ENCODE measurements at places on chromosomes 2 and 18.
A peak's percentile ranks its signal among the peaks of the same experiment; 100 is the strongest.

DNA sequence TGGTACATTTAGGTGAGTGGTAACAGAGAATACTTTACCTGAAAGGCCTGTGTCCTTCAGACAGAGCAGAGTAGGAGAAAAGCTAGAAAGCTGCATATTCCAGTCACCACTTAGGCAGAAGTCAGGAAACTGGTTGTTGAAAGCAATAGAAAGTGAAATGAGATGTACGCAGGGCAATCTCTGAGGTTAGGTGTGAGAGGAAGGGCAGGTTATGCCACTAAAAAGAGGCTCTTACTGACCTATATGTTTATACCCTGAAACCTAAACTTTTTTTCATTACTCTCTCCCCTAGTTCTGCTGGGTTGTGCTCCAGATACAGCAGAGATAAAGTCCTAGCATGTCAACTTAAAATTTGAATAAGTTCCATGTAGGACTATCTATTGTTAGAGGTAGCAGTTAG is 93.5 kb downstream of the COX7A2L start:
- DNase-seq, result no peak

- no peak for DNase-seq
Observed at GRCh38 chr2:65403529-65403915, 28.9 kb downstream of the SPRED2 start.

DNA sequence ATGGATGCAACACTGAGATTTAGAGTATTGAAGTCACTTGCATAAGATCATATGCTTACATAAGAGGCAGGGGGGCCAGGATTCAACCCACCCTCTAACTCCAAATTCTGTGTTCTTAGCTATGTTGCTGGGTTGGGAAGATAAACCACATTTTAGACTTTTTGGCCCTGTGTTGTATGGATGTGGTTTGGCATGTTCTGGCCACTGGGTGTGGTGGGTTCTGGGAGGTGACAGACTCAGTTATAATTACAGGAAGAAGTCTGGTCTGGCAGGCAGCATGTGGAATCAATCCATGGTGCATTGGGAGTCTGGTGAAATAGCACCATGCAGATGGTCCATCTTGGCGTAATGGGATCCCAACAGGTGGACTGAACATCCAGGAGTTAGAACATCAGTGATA is 138.9 kb downstream of the LTBP1 start:
- DNase-seq, result no peak

- peak; percentile 85 for DNase-seq
Observed at GRCh38 chr2:39632876-39633275, 32.8 kb upstream of the TMEM178A start.

- DNase-seq, result peak; percentile 65
Observed at GRCh38 chr2:120323214-120323613, 22.7 kb upstream of the INHBB start.

DNA sequence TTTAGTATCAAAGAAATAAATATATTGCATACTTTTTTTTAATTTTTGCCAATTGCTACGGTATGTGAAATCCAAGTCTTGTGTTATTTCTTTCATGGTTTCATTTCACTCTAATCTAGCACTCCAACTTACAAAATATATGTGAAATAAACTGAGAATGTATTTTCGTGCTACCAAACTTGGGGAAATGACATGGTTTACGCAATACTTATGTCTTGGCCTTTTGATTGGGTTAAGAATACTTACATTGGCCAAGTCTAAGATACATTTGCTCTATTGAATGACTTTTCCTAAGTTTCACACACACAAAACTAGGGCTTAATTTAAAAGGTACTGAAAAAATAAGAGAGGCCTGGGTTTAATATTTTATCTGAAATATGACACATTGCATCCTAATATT is 80.5 kb downstream of the VRK2 start:
- no peak for DNase-seq

DNA sequence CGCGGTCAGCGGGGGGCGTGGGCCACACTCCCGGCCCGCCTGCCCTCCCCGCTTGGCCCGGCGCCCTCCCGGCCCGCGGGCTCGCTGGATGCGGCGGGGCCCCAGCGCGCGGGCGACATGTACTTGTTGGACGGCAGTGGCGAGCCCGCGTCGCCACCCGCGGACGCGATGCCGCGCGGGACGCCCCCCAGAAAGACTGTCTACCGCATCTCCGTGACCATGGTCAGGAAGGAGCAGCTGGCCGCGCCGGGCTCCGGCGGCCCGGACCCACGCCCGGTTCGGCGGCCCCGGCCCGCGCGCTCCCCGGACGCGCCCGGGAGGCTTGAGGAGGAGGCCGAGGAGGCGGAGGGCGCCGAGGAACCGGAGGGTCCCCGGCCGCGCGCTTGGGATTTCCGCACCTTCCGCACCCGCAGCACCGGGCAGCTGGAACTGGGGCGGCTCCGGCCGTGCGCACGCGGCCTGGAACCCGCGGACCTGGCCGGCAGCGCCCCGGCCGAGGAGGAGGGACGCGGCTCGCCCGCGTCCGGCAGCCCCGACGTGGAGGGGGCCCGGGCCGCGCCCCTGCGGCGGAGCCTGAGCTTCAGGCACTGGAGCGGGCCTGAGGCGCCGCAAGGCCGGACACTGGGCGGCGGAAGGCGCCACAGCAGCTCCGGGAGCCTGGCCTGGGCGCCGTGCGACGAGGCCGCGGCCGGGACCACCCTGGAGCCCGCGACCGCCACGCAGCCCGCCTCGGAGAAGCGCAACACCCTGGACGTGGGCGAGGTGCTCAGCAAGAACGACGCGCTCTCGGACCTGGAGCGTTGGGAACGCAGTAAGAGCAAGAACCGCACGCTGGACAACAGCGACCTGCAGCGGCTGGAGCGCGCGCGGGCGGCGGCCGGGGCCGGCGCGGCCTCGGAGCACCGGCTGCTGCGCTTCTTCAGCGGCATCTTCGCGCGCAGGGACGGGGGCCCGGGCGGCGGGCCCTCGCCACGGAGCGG is 176.4 kb downstream of the AGAP1 start:
- peak; percentile 48 for DNase-seq

GRCh38 chr18:71329114-71329513 is 1040.3 kb downstream of the SOCS6 start:
- no peak for DNase-seq

- no peak for DNase-seq
Observed at GRCh38 chr2:105373895-105374401, 24.9 kb downstream of the FHL2 start.

GRCh38 chr2:51006641-51007040 is 25.3 kb downstream of the NRXN1 start:
- DNase-seq, result no peak

- no peak for DNase-seq
Observed at GRCh38 chr2:160270571-160271113, 70.6 kb upstream of the ITGB6 start.

DNA sequence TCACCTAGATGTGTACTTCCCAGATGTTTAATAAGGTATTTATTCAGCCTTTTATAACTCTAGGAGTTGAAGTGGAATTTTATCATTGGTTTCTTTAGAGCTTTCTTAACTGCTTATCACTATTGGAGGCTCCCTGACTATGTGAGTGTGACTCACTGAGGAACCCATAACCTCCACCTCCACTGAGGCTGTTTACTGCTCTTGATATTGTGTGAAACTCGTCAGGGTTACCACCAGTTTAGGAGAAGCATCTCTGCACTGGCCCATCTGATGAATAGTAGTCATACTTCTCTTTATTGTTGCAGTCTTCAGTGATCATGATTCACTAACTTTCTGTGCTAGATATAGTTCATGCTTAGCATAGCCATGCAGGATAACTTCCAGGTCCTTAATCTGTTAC is 79.6 kb upstream of the UBXN4 start:
- no peak for DNase-seq

- DNase-seq, result no peak
Observed at GRCh38 chr18:27865431-27865830, 311.5 kb downstream of the CDH2 start.

DNA sequence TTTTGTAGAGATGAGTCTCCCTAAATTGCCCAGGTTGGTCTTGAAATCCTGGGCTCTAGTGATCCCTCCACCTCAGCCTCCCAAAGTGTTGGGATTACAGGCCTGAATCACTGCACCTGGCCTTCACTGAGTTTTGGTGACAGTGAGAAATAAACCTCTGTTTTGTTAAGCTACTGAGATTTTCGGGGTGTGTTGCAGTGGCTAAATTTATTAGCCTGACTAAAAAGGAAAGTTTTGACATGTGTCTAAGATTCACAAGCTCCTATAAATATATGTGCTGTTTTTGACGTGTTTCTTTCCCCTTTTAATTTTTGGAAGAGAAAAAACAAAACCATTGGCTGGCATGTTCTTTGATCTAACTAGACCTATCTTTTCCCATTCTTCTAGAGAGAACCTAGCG is 190.5 kb upstream of the MC4R start:
- no peak for DNase-seq

GRCh38 chr2:127121353-127121752 is 14.4 kb upstream of the BIN1 start:
- DNase-seq, result no peak

Measured in GM04504 (cell line).